ENCODE measurements at places on chromosomes 6 and 20.

DNA sequence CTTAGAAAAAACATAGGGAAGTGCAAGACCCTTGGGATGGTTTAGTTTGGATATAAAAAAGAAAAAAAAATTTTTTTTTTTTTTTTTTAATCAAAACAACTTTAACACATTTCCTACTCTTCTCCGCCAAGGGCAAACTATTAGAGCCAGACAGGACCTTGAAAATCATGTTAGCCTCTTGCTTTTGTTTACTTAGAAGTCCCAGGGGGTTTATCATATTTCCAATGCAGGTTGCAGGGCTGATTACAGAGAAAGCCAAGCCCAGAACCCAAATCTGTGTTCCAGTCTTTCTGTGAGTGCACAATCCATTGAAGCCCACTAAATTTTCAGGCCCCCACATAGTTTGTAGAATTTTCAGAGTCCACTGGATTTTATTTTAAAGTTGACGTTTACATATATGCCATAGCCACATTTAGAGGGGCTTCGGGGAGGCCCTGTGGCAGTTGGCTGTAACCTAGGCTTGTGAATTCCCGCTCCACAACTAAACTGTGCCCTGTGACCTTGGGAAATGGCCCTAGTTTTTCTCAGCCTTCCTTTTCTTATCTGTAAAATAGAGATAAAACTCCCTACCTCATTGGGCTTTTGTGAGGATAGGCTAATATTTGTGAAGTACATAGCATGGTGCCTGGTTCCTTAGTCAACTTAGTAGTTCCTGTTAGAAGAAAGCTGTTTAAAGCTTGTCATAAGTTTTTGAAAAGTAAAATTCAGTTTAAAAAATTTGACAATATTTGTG lies 55.7 kb downstream of the NCOA7 start:
- DNase-seq: no peak

DNA sequence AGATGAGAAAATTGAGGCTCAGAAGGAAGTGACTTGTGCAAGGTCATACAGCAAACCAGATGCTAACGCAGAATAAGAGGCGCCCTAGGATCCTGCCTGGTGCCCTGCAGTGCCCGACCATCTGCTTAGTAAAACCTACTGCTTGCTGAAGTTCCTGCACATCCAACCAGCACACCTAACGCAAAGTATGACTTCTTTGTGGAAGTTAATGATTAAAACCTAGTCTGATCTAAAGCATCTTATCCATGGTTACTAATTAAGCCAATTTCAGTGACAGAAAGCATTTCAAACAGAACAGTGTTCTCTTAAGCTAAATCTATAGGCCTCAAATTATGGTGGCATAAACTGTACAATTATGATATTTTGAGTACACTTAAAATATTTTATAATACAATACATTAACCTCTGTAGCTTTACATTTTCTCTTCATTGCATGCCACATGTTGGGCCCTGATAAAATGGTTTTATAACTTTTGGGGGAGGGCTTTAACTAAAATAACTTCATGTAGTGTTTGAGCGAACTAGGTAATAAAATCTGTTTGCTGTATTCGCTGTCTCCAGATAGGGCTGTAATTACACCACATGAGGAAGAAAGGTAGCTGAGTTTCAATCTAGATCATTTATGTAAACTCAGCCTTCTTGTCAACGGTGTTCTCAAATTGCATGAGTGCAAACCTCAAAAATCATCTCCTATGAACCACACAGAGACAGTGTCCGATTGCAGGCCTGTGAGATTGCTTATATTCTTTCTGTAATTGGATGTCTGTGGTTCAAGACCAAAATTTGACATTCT lies 37.5 kb upstream of the BEND3 start:
- no peak for DNase-seq

- DNase-seq: no peak
Measured at GRCh38 chr6:37680668-37681067, 17.0 kb downstream of the MDGA1 start.

DNA sequence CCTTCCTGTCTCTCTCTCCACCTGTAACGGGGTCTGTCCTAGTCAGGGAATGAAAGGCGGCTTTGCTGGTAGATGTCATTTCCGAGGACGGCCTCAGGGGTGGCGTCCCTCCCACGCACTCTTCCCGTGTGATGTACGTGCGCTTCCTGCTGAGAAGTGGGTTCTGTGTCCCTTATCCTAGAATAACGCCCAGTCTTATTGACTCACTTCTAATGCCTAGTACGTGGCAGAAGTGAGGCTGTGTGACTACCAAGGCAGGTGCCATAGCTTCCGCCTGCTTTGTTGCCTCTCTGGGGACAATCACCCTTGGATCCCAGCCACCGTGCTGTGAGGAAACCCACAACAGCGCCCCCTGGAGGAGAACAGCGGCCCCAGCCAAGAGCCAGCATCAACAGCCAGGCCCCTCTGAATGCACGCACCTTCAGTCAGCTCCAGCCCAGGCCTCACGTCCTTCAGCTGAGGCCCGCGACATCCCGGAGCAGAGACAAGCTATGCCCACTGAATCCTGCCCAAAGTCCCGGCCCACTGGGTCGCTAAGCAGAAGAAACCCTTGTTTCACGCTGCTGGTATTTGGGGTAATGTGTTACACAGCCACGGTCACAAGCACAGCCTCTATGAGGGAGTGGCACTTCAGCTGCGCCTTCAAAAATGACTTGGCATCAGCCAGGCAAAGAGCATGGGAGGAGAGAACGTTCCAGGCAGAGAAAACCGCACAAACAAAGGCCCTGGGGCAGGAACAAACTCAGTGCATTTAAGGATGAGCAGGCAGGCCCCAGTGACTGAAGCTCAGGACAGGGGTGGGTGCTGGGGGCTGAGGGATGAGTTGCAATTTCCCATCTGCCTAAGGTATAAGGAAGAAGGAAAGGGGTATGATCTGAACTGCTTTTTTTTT lies 224.2 kb downstream of the NFATC2 start:
- DNase-seq: peak; percentile 13

GRCh38 chr20:52152921-52153320 lies 38.7 kb downstream of the ZFP64 start:
- no peak for DNase-seq

GRCh38 chr6:105994118-105994590 lies 92.0 kb upstream of the PRDM1 start:
- DNase-seq: peak; percentile 6
